ENCODE measurements at places on chromosomes 12 and 14.

- no peak for DNase-seq
These were observed 291.7 kb upstream of the FAR2 start for GRCh38 chr12:28857369-28857768.

- DNase-seq, result no peak
These were observed 113.1 kb upstream of the OVCH1 start for GRCh38 chr12:29610473-29611170.

- no peak for DNase-seq
These were observed 44.3 kb upstream of the BDKRB2 start for GRCh38 chr14:96160076-96160912.

DNA sequence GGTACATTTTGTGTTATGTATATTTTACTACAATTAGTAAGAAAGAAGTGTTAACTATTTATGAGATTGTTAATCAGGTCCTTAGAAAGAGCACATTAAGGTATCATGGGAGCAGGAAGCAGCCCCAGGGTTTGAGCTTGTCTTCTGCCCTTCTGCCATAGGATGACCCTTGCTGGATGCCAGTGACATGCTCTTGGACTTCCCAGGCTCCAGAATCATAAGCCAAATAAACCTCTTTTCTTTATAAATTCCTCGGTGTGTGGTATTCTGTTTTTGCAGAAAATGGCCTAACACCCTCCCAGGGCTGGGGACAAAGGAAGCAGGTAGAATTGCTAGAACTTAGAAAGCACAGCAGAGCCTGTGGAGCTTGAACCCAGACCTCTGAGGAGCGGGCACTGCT, 164.7 kb downstream of the VRK1 start:
- DNase-seq, result no peak

DNA sequence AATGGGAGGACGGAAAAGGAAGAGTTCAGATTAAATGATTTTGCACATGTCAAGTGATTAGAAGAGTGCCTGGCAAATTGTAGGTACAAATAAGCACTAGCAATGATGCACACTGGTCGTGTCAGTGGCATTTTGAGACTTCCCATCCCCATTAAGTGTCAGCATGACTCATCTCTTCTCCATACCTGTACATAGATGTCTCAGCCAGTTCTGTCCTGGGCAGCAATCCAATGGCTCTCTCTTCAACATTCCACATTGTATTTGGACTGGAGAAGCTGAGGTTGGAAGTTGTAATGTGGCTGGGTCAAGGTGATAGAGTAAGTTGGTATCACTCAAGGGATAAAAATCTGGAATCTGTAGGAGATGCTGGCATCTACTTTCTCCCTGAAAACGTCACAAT, 742.7 kb downstream of the VRK1 start:
- DNase-seq, result no peak

DNA sequence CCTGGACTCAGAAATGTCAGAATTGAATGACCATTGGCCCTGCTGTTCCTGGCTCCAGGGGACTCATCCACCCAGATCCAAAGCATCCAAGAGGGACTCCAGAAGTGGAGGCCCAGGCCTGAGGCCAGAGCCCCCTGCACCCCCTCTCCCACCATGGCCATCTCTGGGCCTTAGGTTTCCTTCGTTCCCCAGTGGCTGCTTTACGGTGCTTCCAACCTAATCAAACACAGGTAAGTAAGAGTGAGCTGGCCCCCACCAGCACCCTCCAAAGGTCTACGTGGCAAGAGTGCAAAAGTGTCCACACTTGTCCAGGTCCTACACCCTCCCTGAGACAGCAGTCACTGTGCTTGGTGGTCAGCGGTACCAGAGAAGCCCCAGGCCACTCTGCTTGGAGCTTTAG, 139.0 kb downstream of the DPF3 start:
- DNase-seq, result no peak
